ENCODE measurements at places on chromosomes 2 and 18.

DNA sequence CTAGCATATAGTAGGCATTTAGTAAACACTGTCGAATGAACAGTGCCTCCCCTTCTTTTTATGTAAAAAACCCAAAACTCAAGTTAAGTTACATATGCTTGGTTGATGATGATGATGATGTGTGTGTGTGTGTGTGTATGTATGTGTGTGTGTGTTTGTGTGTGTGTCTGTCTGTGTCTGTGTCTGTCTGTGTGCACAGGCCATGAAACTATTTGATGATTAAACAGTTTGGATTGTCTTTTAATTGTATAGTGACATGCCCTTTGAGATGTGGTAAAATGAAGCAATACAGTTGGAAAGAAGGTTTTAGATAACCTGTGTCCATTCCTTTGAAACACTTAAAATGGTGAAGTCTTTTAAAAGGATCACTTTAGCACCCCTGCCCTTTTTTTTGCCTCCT, 105.6 kb downstream of the MAP4K4 start:
- DNase-seq = peak; percentile 54

- peak; percentile 37 for DNase-seq
These were observed 316.8 kb upstream of the KCNH7 start for GRCh38 chr2:163155279-163155883.

DNA sequence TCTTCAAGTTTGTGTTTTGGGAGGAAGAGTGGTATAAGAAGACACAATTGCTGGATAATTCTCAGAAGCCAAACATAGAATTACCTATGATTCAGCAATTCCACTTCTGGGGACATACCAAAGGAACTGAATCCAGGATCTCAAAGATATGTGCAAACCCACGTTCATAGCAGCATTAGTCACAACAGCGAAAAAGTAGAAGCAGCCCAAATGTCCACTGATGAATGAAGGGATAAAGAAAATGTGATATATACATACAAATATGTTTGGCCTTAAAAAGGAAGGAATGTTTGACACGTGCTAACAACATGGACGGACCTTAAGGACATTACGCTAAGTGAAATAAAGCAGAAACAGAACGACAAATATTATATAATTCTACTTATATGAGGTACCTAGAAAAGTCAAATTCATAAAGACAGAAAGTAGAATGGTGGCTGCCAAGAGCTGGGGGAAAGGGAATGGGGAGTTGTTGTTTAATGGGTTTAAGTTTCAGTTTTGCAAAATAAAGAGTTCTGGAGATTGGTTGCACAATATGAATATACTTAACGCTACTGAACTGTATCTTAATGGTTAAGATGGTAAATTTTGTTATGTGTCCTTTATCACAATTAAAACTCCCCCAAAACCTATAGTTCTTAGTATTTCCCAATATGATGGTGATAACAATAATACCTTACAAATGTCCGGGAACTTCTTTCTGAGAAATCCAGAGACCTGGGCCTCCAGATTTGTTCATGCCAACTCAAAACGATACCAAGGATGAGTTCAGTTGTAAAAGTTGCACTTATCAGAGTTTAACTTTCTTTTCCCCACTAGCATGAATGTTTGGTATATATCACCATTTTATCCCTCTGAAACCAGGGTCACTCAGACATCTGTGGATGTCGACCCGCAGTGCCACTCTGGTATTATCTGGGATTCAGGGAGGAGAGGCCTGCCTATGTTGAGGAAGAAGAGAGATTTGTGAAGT, 33.7 kb upstream of the WIPF1 start:
- peak; percentile 75 for DNase-seq

DNA sequence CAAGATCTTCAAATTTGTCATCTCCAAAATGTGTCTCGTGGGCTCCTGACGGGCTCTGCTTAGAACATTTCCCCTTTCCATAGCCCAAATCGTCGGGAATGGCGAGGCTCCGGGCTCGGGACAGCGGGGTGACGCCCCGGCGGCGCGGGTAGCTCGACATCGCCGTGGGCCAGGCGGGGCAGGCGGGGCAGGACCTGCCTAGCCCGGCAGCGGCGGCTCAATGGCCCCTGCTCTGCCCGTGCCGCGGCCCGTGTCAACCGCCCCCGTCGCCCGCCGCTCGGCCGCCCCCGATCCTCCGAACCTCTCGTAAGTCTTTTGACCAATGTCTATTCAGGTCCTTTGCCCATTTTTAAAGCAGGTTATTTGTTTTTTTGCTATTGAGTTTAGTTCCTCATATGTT, 111.2 kb downstream of the PMAIP1 start:
- no peak for DNase-seq

DNA sequence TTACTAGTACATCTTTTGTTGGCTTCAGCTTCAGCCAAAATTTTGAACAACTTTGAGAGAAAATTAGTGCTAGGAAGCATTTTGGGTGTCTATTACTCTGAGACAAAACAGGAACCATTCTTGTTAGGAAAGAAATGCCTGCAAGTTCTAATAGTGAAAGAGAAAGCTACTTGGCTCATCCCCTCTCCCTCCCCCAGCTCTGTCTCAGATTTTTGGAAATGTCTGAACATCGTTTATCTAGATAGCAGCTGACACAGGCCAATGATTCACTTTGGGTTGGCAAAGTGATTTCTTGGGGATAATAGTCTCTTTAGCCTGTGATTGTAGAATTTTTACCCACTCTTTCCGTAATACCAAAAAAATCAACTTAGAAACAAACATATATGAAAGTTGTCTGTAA, 42.3 kb upstream of the PTPRM start:
- peak; percentile 18 for DNase-seq

GRCh38 chr2:109722026-109722425, 72.1 kb upstream of the RGPD5 start:
- DNase-seq = no peak

DNA sequence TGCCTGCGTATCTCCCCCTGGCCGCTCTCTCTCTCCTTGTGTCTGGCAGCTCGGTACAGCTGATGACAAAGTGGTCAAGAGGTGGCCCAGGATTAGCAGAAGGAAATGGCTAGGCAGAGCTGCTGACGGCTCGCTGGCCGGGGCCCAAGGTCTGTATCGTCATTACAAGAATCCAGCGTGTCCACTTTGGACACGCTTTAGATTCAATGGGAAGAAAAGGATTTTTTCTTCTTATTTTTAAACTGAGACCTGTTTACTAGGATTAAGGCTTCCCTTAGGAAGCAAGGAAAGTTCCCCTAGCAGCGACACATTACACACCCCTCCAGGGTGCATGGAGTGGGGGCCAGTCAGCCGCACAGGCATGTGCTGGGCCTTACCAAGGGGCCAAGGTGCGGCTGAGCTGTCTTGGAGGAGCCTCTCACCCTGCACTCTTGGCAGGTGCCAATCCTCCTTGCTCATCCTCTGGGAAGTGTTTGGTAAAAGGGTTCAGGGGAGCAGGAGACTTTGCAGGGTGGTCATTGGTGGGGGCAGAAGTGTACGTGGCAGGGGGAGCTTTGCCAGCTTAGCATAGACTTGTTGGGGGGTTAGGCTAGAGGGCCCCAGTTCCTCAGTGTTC, 76.8 kb downstream of the POLR1A start:
- peak; percentile 63 for DNase-seq

Data from cardiac fibroblast (primary cell).